ENCODE measurements at places on chromosomes 16 and 17.

GRCh38 chr16:85361441-85362118, 249.3 kb upstream of the CIBAR2 start:
- DNase-seq = no peak

GRCh38 chr16:89385712-89386111, 104.6 kb downstream of the ANKRD11 start:
- DNase-seq = no peak

DNA sequence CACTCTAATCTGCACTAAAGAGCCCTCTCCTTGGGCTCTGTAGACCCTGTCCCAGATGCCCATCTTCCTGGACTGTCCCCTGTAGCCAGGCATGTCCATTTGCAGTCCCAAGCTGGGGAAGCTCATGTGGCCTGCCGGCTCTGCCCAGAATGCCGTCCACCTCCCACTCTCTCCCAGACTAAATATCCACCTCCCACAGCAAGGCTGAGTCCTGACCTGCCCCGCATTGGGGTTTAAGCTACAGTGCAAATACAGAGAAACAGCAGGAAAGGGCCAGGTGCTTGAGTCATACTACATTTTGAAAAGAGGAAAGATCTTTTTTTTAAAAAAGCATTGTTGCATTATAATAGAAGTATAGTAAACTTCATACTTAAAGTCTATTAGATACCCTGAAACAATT, 3.0 kb downstream of the ST6GALNAC2 start:
- no peak for DNase-seq

DNA sequence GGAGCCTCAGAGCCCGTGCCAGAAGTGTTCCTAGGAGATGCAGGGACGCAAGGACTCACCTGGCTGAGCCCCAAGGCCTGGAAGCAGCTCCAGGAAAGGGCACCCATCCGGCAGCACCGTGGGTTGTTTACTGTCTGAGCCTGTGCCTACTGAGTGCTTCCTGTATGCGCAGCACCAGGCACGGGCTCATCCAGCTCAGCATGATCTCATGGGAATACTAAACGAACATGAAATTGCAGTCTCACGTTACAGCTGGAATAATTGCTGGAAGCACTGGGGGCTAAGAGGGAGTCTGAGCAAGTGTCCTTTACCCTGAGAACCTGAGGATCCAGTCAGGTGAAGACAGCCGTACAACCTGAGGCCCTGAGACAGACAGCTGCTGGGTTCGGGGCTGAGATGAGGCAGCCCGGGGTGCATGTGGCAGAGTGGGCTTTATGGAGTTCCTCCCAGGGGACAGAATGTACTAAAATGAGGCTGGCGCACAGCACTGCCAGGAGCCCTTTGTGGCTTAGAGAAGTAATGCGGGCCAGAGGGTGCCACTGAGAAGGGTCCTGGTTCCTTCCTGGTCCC, 5.4 kb downstream of the CTRL start:
- DNase-seq = no peak

DNA sequence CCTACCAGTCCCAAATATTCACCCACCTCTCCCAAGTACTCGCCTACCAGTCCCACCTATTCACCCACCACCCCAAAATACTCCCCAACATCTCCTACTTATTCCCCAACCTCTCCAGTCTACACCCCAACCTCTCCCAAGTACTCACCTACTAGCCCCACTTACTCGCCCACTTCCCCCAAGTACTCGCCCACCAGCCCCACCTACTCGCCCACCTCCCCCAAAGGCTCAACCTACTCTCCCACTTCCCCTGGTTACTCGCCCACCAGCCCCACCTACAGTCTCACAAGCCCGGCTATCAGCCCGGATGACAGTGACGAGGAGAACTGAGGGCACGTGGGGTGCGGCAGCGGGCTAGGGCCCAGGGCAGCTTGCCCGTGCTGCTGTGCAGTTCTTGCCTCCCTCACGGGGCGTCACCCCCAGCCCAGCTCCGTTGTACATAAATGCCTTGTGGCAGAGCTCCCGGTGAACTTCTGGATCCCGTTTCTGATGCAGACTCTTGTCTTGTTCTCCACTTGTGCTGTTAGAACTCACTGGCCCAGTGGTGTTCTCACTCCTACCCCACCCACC, 29.8 kb downstream of the POLR2A start:
- no peak for DNase-seq

- DNase-seq = no peak
Measured at GRCh38 chr17:60989379-60989778, 311.7 kb downstream of the BCAS3 start.

- DNase-seq = no peak
Measured at GRCh38 chr17:7217113-7217987, 2.3 kb downstream of the DLG4 start.

- DNase-seq = no peak
Measured at GRCh38 chr16:85689285-85689949, 663 bp upstream of the GINS2 start.

GRCh38 chr17:52025236-52025635, 133.3 kb downstream of the CA10 start:
- no peak for DNase-seq

GRCh38 chr17:17417718-17418181, 59.0 kb upstream of the MED9 start:
- DNase-seq = no peak

DNA sequence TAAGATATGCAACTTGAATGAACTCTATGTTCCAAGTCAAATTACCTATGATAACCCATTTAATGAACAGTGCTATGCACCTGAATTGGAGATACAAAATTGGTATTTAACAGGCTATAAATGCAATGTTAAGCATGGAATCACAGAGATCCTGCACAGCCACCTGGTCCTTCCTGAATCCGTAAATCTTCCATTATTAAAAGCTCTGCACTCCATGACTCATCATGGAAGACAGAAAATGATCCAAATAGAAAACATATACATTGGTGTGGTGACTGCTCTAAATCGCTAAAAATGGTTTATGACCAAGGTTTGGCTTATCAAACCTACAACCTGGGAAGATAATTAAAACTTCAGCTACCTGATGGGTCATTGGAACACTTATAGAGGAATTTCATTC, 45.3 kb downstream of the GLG1 start:
- no peak for DNase-seq

DNA sequence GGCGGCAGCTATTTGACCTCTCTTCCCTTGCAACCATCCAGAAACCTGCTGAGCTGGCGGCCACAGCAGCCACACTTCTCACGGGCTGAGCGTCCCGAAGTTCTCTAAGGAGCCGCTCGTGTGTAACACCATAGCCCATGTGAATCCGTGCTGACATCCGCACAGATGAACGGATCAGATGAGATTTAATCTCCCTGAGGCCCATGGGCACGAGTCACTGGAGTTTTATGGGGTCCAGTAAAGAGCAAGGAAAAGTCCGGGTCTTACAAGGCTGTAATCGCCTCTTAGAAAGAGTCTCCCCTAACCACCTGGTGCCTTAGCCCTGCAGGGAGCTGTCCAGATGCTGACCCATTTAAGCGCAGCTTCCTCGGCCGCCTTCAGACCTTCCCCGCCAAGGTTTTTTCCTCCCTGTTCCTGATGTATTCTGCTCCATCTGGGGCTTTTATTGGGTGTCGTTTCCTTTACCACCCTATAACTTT, 5.5 kb upstream of the CACNG5 start:
- DNase-seq = no peak

DNA sequence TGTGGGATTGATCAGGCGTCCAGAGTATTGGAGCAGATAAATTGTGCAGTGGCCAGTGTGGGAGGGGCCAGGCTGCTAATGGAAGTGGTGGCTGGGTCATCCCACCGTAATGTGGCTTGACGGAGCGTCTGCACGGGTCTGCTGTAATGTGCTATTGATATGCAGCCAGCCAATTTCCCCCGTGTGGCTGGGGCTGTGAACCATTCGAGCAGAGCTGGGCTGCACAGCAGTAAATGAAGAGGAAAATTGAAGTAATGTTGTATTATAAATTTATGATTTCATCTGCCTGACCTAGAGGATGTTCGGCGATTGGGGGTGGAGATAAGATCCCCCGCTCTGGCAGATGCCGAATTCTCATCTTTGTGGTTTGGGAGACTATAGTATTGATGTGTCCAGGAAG, 121.5 kb downstream of the CCDC182 start:
- no peak for DNase-seq

DNA sequence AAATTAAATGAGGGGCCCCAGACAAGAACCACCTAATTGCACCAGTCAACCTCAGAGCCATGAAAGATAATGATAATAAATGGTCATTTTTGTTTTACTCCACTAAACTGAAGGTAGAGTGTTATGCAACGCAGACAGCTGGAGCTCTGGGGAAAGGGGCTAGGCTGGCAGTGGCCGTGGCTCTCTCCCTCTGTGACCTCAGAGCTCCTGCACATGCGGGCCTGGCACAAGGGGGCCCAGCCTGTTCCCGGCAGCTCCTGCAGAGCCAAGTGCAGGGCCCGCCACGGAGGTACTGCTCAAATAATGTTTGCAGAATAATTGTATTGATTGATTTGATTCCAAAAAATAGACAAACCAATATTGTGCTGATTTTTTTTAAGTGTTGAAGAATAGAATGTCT, 109.5 kb downstream of the SALL1 start:
- no peak for DNase-seq

- no peak for DNase-seq
Measured at GRCh38 chr16:66651474-66651765, 45.1 kb downstream of the CMTM4 start.

DNA sequence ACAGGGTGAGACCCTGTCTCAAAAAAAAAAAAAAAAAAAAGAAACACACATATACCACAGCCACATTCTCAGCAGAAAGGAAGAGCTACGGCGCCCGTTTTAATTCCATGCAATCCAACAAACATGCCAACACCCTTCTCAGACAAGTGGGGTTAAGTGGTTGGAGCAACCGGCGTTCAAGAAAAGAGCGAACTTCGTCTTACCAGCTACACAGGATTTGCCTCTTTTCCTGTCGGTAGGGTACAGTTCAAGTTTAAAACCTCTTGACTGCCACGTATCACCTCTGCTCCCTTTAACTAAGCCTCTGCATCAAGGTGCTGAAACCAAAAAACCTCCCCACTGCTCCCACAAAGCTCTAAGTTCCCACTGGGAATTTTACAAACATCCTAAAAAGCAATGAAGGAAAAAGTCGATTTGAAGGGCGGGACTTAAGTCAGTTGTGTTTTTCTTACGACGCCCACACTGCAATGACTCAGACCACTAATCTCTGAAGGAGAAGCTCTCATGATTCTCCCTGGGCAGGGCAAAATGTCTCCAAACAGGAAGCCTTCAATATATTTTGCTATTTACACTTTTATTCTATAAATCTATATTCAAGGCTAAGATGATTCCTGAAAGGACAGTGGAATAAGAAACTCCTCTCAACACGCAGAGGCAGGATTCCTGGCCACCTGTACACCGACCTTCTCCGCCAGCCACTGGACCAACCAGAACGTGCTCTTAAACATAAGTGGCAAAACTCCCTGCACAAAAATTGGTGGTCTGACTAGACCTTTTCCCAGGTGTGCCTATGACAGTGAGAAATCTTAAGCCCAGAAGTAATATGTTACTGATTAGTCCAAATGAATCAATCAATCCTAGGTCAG, 18.8 kb downstream of the SRP68 start:
- DNase-seq = no peak

DNA sequence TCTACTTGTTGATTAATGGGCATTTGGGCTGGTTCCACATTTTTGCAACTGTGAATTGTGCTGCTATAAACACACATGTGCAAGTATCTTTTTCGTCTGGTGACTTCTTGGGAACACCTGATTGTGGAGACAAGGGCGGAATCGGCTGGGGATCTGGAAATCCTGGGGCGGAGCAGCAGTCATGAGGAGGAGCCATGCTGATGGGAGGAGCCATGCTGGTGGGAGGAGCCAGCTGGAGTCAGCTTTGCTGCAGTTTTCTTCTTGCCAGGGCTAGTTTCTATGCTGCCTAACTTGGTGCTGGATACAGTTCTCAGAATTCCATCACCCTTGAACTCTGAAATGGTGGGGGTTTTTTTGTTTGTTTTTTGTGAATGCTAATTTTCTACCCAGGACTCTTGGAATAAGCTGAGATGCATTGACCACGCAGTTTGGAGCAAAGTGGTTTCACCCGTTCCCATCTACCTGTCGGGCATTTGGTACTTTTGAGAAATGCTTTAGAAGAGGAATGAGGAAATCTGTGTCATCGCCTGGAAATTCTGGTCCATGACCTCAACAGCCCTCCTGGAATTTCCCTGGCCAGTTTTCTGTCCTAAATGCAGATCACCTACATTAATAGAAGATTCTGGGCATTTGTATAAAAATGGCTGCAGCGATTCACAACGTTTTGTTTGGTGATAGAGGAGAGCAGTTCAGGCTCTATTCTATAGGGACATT, 217.4 kb upstream of the ZFHX3 start:
- DNase-seq = no peak

- DNase-seq = peak; percentile 65
Measured at GRCh38 chr17:1627982-1628855, at the start of gene SLC43A2. SLC43A2 (minus strand) TSS chr17:1628834; CDS start chr17:1627874, 960 bp downstream.

- no peak for DNase-seq
Measured at GRCh38 chr16:71724320-71724751, at the start of gene PHLPP2. PHLPP2 (minus strand) TSS chr16:71724701; CDS start chr16:71714795, 9,906 bp downstream.

GRCh38 chr17:54426296-54426886, 474.3 kb upstream of the TOM1L1 start:
- no peak for DNase-seq

- DNase-seq = no peak
Measured at GRCh38 chr16:85955566-85955965, 56.6 kb downstream of the IRF8 start.

DNA sequence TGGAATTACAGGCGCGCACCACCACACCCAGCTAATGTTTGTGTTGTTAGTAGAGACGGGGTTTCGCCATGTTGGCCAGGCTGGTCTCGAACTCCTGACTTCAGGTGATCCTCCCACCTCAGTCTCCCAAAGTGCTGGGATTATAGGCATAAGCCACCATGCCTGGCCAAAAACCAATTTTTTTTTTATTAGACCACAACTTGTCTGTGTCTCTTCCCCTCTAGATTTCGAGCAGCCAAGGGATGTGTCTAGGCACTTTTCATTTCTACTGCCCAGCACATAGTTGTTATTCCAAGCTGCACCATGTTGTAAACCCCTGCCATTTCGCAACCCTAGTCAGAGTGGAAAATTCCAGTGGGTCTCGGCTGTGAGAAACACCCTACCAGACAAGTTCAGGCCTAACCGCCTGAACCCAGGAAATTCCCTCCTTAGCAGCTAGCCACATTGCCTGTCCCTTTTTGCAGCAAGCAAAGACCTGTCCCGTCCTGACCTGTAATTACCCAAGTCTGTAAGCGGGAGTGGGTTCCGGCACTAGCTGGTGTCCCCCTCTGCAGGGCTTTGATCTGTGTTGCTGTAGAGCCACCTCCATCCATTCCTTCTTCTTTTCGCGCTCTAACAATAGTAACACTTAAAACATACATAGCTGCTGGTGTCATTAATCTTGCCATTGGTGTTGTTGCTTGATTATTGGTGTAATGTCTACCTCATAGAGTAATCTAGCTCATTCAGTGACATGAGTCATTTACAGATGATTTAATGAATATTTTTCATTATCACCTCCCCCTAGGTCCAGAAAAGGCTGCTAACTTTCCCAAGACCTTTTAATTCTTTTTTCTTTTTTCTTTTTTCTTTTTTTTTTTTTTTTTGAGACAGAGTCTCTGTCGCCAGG, 77.3 kb upstream of the ATF7IP2 start:
- no peak for DNase-seq

DNA sequence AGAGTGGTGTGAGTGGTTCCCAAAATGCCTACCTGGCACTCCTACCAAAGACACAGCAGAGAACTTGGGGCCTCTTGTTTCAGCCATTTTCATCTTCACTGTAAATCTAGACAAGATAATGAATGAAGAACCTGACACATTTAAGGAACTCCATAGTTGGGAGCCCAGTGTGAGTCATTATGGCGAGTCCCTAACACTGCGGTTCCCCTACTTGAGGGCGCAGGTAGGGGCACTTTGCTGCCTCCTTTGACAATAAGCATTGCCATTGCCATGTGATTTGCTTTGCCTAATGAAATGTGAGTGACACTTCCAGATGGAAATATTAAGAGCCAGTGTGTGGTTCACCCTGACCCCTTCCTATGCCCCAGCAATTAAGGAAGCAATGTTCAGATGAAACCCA, 517.6 kb downstream of the MAF start:
- no peak for DNase-seq
